Heart left ventricle (tissue), 16 donors: ENCODE measurements at places on chromosomes 2 and 18. TPM values are rescaled to one million over a fixed set of nuclear protein-coding genes. Genes with fewer than 3 reads are reported as not detected.

DNA sequence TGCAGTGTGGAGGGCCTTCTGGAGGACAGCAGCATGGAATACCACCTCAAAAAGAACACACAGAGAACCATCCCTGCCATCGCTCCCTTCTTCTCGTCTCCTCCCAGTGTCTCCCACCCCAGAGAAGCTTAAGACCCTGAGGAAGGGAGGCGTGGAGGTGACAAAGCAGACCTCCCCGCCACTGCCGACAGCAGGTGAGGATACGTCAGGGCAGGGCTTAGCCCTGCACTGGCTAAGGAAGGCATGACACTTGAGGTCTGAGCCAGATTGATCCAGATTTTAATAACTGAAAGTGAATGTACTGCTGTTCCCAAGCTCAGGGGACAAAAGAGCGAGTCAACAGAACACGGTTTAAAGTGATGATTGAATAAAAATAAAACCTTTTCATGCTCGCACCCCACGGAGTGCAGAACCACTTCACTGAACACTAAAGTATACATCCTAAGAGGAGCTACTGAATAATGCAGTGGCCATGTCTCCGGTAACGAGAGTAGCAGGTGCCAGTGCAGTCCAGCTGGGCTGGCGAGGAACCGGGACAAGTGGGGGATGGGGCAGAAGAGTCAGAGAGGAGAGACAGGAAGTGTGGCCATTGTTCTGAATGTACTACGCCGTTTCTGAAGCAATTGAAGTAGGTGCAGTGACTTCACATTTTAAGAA lies 391.0 kb downstream of the CDH2 start:
- DNase-seq, result no peak

B4GALT6 gene
- total RNA-seq, result 7.8 TPM

DNA sequence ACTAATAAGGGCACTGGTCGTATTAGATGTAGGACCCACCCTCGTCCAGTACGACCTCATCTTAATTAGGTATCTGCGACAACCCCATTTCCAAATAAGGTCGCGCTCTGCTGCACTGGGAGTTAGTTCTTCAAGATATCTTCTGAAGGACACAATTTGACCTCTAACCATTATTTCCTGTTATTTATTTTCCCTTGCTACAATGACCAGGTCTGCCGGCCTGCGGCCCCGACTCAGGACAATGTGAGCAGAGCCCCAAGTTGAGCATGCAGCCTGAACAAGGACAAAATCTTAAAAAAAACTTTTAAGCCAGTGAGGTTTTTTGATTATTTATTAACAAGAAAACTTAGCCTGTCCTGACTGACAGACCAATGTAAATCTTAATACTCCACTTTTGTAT lies 107.6 kb downstream of the SMIM21 start:
- no peak for DNase-seq

GRCh38 chr2:110865188-110865587 lies 132.8 kb downstream of the ACOXL start:
- DNase-seq, result no peak

GRCh38 chr2:3289971-3290370 lies 87.6 kb downstream of the EIPR1 start:
- no peak for DNase-seq
